Activated T-cell treated with anti-CD3 and anti-CD28 coated beads, Interleukin-2, amount 50 U/mL, for 72 hours (primary cell): ENCODE measurements at places on chromosomes 13 and 19. TPM values are rescaled to one million over a fixed set of nuclear protein-coding genes. Genes with fewer than 3 reads are reported as not detected.

DNA sequence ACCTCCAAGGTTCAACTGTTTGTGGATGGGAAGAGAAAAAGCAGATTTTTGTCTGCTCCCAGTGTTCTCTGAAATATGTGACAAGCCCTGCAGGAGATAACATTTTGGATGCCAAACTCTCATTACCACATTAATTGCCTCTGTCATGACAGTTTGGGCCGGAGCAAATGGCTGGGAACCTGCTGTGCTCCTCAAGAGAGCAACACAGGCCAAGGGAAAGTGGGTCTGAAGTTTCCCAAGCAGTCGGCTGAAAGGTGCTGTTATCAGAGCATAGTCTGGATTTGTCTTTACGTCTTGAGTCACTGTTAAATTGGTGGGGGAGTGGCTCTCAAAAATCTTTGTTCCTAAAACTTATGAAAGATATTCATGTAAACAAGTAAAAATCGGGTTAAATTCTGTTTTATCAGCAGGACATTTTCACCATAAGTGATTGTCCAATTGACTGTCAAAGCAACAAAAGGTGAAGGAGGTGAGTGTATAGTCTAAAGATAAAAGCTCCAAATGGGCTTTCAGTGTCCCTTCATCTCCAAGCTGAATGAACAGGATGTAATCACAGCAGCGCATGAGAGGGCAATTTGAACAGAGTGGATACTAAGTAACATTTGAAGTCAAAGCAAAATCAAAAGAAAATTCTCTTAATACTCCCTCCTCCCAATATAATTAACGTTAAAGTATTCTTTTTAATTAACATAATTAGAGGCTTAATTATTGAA lies 844.8 kb downstream of the PCDH17 start:
- no peak for DNase-seq

DNA sequence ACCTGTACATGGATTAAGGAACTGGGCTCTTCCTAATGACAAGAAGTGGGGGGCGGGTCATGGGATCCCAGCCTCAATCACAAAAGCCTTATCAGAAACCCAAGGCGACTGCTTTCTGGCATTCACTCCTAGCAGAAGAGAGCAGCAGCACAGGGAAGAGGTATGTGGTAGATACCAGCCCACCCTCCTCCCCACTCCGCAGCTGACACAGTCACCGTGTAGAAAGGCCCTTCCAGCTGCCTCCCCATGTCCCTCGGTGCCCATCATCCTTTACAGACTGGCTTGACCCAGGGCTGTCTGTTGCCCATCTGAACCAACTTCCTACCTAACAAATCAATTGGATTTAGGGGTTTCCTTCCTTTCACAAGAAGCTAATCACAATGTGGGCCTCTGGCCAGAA lies 3.1 kb upstream of the DHRS12 start:
- DNase-seq, result no peak

DNA sequence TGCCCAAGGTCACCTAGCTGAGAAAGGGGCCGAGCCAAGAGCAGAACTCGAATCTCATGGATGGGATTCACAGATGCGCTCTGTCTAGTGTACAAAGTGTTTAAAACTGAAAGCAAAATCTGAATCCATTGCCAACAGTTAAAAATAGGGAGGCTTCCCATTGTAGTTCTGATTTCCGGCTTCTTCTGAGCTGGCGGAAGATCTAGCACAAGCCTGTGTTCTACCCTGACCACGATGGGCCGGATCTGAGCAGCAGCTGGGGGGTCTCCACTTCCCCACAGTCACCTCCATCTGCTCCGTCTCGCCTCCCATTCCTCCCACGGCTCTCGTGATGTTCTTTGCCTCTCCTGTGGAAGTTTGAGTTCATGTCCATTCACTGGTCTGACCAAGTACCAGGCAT lies 2.4 kb downstream of the CACNG8 start:
- DNase-seq, result no peak

GRCh38 chr19:58550362-58551122 lies 4.4 kb downstream of the CHMP2A start:
- DNase-seq, result no peak

DNA sequence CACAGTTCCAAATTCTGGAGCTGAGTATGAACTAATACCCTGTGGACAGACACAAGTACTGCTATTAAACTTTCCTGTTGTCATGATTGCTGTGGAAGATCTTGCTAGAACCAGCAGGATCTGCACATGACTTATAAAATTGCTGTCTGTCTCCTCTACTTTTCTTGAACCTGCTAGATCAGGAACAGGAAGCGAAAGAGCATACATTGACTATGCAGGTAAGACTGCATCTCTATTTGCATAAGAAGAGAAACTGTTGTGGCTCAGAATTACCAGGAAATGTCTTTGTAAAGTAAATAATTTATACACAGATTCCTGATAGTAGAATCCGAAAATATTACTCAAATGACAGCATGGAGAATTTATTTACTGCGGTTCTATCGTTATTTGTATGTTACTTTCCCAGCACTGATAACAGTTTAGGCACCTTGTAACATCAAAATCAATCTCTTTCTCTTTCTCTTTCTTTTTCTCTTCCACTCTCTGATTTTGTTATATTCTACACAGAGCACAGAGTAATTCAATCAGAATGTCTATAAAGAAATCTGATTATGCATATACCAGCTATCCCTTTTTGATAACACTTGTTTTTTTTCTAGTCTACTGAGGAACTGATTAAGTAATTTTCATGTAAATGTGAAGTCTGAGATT lies 226.5 kb downstream of the MYO16 start:
- no peak for DNase-seq

DNA sequence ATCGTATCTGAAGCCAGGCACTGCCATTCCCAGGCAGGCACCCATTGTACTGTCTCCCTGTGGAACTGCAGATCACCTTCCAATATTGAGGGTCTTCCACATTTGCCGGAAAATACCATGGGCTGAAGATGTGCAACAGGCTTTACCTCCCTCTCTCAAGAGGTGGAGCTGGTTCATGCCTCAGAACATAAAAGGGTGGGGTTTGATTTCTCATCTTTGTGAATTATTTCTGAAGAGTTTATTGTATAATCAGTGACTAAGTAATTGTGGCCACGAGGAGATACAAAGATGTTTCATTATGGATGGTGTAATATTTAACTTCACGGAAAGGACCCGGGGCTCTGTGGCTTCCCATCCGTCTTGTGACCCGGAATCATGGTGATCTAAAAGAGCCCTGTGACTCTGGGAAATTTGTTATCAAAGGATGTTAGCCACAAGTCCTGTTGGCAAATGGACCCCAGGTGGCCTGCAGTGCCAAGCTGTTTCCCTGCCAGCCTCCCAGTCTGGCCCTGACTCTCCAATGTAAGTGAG lies 230.5 kb downstream of the LACC1 start:
- DNase-seq, result no peak

DNA sequence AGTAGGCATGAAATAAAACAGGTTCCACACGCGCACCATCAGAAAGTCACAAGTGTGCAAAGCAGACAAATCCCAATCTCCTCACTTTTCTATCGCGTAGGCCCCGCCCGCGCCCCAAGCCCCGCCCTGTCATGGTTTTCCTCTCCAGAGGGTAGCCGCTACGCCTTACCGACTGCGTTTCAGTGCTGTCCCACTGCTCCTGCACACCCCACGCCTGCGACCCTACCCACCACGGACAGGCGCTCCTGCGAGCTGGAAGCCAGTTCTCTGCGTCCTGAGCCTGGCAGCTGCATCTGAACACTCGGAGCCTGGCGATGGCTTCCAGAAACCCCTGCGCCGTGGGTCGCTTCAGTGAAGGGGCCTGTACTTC lies 379 bp upstream of the ZNF470 start:
- peak; percentile 45 for DNase-seq

GRCh38 chr19:35695895-35696422 lies 8.4 kb upstream of the ZBTB32 start:
- no peak for DNase-seq

CDC42EP5 gene
- total RNA-seq, result 0.30 TPM

DPF1 gene
- 0.65 TPM for total RNA-seq

CIRBP gene
- total RNA-seq, result 456 TPM
